ENCODE measurements at places on chromosomes 4 and X.

GRCh38 chr4:17558941-17559708, 17.9 kb upstream of the LAP3 start:
- no peak for DNase-seq

DNA sequence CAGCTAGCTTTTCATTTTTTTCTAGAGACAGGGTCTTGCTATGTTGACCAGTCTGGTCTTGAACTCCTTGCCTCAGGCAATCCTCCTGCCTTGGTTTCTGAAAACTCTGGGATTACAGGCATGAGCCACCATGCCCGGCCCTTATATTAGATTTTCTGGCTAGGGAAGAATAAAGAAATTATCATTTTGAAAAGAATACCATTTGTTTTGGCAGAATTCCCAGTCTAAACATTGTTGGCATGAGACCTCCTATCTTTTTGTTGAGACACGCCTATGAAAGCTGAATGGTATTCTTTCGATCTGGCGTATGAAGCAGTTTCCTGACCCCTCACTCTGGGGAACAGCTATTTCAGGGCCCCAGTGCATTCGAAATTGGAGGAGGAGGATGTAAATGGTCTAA, 107.0 kb downstream of the REPS2 start:
- no peak for DNase-seq

GRCh38 chr4:6560416-6561172, 14.4 kb upstream of the MAN2B2 start:
- no peak for DNase-seq

GRCh38 chr4:47933840-47934239, 19.5 kb upstream of the NFXL1 start:
- no peak for DNase-seq

- DNase-seq, result no peak
Measured at GRCh38 chrX:46531442-46531841, 13.8 kb downstream of the ZNF674 start.

DNA sequence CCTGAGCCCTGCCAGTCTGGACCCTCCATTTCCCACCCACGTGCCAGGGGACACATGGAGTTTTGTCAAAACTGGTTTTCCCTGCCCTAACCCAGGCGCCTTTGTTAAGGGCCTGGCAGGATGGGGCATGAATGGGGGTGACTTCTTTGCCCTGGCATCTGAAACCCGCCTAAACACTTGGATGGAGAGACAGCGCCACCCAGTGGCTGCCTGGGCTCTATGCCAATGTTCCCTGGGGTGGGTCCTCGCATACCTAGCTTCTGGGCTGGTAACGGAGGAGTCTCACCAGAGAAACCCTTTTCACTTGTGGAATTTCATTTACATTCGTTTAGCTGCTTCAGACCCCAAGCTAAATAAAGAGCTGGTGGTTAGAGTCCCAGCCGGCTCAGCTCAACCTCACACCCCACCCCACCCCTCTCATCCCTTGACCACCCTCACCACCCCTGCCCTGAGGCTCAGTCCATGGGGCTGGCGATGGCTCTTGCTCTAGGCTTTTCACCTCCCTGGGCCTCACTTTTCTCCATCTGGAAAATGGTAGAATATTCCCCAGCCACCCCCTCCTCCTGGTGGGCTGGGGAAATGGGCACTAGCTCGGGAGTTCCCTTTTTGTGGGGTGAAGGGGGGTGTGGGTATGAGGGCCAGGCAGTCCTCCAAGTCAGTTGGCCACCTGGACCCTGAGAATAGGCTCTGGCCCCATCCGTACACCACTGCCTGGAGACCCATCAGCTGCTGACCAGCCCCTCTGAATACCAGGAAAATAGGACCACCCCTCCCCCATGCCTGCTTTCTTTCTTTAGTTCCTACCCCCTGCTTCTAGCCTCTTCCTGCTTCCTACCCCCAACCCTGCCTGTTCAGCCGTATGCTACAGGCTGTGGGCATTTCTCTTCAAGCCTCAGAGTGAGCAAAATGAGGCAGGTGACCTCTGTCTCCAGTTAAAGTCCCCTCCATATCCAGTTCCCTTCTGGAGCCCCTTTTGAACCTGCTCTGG, 57.1 kb upstream of the PJA1 start:
- peak; percentile 12 for DNase-seq

GRCh38 chrX:39195156-39195555, 393.9 kb downstream of the MID1IP1 start:
- no peak for DNase-seq

DNA sequence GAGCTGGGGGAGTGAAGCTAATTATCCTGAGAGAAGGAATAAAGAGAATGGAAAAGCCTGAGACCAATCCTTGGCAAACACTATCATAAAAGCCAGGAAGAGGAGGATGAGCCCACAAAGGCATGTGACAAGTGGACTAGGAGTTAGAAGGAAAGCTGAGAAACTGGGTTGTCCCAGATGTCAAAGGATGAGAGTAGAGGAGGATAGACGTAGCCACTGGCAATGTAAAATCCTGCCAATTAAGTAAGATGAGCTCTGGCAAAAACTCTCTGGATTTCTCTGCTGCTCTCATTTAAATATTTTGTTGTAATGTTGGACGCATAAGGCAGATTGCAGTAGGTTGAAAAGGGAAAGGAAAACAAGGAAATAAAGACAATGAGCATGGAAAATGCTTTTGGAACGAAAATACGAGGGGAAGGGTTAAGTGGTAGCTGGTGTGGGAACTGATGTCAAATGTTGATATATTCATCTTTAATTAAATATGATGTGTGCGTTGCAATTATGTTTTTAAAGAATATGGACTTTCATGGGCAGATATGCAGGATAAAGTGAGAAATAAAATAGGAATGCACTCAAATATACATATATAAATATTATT, 14.2 kb upstream of the VEGFC start:
- DNase-seq, result no peak

DNA sequence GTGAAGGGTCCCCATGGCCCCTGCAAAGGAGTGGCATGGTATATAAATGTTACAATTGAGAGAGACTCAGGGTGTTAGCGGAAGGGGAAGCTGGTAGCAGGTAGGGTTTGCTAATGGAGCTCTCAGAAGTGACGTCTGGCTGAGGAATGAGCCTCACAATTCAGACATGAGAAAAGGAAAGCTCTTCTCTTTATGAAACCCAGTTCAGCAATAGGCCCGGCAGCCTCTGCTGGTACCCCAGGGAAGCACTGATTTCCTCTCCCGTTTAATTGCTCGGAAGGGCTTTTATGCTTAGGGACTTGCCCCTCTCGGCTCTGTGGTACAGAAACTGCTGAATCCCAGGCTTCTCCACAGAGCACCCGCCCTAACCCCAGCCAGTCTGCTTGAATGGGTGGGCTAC, 19.4 kb upstream of the AFAP1 start:
- DNase-seq, result no peak

DNA sequence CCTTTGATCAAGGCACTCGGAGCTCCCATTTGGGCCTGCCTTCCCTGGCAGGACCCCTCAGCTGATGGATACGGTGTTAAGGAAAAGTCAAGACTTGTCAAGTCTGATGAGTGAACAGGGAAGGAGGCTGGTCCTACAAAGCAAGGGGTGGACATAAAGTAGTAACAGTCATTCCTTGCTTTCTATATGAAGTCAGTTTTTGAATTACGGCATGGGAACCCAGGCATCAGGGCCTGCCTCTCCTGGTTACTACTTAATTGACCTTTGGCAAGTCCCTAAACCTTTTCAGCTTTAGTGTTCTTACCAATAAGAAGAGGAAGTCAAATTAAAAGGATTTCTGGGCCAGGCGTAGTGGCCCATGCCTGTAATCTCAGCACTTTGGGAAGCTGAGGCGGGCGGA, 7.0 kb downstream of the CHST7 start:
- no peak for DNase-seq

GRCh38 chr4:69589884-69590283, 49.6 kb downstream of the UGT2A2 start:
- no peak for DNase-seq

- no peak for DNase-seq
Measured at GRCh38 chr4:2879026-2879425, 35.4 kb downstream of the ADD1 start.

- no peak for DNase-seq
Measured at GRCh38 chr4:36399762-36400353, 118.4 kb downstream of the DTHD1 start.

GRCh38 chrX:55005256-55005655, 5.1 kb downstream of the APEX2 start:
- no peak for DNase-seq
